ENCODE measurements at places on chromosomes 6 and 20.

- no peak for DNase-seq
These were observed 7.4 kb upstream of the TRIM39 start for GRCh38 chr6:30319146-30319835.

DNA sequence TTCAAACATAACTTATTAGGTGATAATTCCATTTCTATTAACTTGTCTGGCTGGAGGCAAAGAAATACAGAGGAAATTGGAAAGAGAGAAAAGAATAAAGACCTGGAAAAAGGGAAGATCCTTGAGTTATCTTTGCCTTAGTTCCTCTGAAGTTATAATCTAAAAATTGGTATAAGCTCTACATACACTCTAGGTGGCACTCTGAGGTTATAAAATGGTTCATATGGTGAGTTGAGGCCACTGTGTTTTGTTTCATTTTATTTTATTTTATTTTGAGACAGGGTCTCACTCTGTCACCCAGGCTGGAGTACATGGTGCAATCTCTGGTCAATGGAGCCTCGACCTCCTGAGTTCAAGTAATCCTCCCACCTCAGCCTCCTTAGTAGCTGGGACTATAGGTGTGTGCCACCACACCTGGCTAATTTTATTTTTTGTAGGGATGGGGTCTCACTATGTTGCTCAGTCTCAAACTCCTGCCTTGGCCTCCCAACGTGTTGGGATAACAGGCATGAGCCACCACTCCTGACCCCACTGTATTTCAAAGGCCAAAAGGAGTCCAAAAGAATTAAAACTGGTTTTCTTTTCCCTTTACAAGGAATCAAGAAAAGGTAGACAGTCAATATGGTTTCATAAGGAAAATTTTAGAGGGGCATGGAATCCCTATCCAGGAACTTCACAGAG, 19.4 kb downstream of the GPX6 start:
- DNase-seq = no peak

- DNase-seq = peak; percentile 84
These were observed 9.4 kb upstream of the SLC4A11 start for GRCh38 chr20:3248167-3248992.

DNA sequence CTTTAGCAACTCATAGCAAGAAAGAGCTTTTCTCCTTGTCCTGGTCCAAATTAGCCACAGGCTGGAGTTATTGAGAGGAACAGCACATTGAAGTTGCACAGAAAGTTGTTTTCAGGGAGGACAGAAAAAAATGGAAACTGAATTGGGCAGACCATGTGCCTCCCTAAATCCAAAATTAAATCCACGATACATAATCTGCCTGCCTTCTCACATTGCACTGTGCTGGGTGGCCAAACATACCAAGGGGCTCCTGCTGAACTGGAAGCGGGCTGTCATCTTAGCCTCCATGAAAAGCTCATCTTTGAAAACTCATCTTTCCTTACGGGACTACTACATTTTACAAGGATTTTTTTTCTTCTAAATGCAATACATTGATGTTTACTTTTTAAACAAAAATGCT, 59.9 kb downstream of the TNFAIP3 start:
- no peak for DNase-seq

DNA sequence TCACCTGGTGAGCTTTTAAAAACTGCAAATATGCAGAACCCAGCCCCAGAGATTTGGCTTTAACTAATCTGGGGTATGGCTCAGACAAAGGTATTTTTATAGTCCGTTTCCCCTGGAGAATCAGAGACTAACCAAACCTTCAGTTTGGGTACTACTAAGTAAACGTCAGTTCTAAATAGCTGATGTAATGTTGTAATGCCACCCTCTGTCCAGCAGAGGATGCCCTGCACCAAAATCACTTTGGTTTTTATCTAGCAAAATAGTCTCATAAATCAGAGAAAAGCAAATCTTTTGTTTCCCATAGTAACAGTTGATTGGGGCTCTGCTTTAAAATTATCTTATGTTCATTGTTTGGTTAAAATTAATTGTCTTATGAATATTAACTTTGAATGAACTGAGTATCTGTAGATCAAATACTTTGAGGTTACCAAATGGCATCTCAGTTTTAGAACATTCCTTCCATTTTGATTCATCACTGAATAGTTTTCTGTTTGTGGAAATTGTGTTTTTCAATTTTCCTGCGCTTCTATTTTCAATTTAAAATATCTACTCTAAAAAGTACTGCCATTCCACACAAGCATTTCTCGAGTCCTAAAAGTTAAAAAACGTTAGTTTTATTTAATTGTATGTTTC, 278.3 kb upstream of the PLCB4 start:
- DNase-seq = no peak

- DNase-seq = no peak
These were observed 11.1 kb upstream of the HLA-DQB2 start for GRCh38 chr6:32774426-32774825.

GRCh38 chr6:170224694-170225660, 65.9 kb downstream of the DLL1 start:
- no peak for DNase-seq

DNA sequence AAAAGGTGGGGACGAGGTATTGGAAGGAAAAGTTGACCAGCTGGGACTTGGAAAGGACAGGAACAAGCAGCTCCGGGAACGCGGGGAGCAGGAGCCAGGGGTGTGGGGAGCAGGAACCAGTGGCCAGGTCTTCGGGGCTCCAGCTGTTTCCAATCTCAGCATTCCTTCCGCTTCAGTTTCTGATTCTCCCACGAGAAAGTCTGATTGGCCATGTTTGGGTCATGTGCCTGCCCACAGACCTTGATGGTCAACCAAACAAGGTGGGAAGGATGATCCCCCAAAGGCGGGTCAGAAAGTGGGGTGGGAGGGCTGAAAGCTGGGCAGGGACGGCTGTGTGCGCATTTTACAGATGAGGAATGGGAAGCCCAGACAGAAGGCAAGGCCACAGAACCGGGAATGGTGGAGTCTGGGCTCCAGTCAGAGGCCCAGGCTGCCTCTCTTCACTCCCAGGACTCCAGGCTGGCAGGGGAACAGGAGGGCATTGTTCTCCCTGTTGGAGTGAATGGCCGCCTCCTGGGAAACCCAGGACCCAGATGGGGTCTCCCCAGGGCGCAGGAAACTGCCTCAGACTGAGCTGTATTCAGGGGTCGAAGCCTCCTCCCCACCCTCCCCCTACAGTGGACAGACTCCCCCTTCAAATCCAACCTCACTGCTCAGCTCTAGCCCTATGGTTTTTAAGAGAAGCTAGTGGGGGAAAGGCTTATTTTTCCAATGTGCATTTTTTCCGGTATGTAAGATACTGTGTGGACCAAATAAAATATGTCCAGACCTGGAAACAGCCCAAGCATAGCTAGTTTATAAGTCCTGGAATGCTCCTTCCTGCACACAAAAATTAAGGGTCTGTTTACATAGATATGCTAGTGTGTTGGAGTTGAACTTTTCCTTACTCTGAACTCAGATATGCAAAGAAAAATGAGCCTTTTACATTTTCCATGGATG, 12.2 kb upstream of the PTGIS start:
- DNase-seq = peak; percentile 60

- DNase-seq = no peak
These were observed 114.0 kb upstream of the LAMP5 start for GRCh38 chr20:9400171-9401025.

- DNase-seq = no peak
These were observed 134.8 kb upstream of the OGFRL1 start for GRCh38 chr6:71153755-71154325.
